SK-N-SH (cell line): ENCODE measurements at places on chromosomes 12 and 14. TPM values are rescaled to one million over a fixed set of nuclear protein-coding genes. Genes with fewer than 3 reads are reported as not detected.

GRCh38 chr14:101207041-101207440 lies 303.5 kb upstream of the RTL1 start:
- H3K36me3 ChIP-seq: no peaks in the 10 kb centered on the region
- no peak for DNase-seq
- H3K4me1 ChIP-seq: no peaks in the 10 kb centered on the region
- H3K4me3 ChIP-seq: no peak overlapping the region
- H3K27me3 ChIP-seq: no peaks in the 10 kb centered on the region

DNA sequence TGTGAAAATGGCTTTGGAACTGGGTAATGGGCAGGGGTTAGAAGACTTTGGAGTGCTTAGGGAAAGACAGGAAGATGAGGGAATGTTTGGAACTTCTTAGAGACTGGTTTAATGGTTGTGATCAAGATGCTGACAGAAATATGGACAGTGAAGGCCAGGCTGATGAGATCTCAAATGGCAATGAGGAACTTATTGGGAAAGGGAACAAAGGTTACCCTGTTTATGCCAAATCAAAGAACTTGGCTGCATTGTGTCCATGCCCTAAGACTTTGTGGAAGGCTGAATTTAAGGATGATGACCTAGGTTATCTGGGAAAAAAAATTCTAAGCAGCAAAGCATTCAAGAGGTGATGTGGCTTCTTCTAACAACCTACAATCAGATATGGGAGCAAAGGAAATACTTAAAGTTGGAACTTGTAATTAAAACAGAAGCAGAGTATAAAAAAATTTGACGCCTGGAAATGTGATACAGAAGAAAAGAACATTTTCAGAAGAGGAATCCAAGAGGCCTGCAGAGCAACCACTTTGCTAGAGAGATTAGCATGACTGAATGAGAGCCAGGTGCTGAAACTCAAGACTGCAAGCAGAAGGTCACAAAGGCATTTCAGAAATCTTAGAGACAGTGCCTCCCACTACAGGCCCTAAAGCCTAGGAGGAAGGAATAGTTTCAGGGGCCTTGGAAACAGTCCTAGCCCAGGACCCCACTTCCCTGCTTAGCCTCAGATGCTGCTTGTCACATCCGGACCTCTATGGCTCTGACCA lies 65.6 kb upstream of the FLRT2 start:
- H3K27ac ChIP-seq: no peak overlapping the region
- H3K36me3 ChIP-seq: no peaks in the 10 kb centered on the region
- H3K4me1 ChIP-seq: no peaks in the 10 kb centered on the region

- H3K4me3 ChIP-seq: no peak overlapping the region
- no peaks in the 10 kb centered on the region for H3K4me1 ChIP-seq
- H3K27me3 ChIP-seq: no peaks in the 10 kb centered on the region
- H3K36me3 ChIP-seq: no peaks in the 10 kb centered on the region
- no peak overlapping the region for H3K27ac ChIP-seq
These were observed 782.5 kb downstream of the TMEM121 start for GRCh38 chr14:106308839-106309389.

- no peaks in the 10 kb centered on the region for H3K36me3 ChIP-seq
- H3K27me3 ChIP-seq: no peaks in the 10 kb centered on the region
- H3K4me1 ChIP-seq: peaks cover 3% of the 10 kb centered on the region; the same call in 1 of the 2 replicates
- H3K27ac ChIP-seq: no peak overlapping the region
- no peak overlapping the region for H3K4me3 ChIP-seq
These were observed 89.2 kb downstream of the FOXN3 start for GRCh38 chr14:89327771-89328212.

The GALNT6 gene
- 0.47 and 0.74 TPM in 2 replicates for polyA plus RNA-seq

DNA sequence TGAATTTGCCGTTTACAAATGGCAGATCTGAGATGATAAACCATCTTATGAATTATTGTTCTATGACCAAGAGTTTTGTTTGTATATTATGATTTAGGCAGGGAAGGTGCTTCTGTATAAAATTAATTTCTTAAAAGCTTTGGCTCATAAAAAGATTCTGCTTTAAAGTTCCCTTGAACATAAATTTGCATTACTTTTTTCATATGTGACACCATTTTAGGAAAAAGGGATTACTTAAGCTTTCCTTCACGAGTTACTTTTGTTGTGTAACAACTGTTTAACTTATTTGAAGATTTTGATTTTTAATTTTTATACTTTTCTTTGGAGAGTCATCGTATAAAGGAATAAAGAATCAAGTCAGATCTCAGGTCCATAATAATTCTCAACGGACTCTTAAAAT lies 3.3 kb downstream of the ETNK1 start:
- DNase-seq: no peak
- peak overlapping the region; percentile 99; the same call in 1 of the 2 replicates for H3K4me3 ChIP-seq
- H3K36me3 ChIP-seq: peaks cover 3% of the 10 kb centered on the region; the same call in 1 of the 2 replicates
- no peaks in the 10 kb centered on the region for H3K27me3 ChIP-seq

GRCh38 chr14:92647797-92648279 lies 100.6 kb downstream of the LGMN start:
- DNase-seq: no peak
- H3K36me3 ChIP-seq: peaks cover 5% of the 10 kb centered on the region; the same call in 1 of the 2 replicates
- no peak overlapping the region for H3K4me3 ChIP-seq
- peaks cover 3% of the 10 kb centered on the region; the same call in 1 of the 2 replicates for H3K4me1 ChIP-seq
- peak overlapping the region; percentile 18; the same call in 1 of the 2 replicates for H3K27ac ChIP-seq

- peaks cover 4% of the 10 kb centered on the region; the same call in 1 of the 2 replicates for H3K4me1 ChIP-seq
- no peak overlapping the region for H3K4me3 ChIP-seq
- H3K27ac ChIP-seq: no peak overlapping the region
- no peak for DNase-seq
- H3K36me3 ChIP-seq: no peaks in the 10 kb centered on the region
- H3K27me3 ChIP-seq: no peaks in the 10 kb centered on the region
These were observed 54.9 kb upstream of the TMX1 start for GRCh38 chr14:51185180-51185579.

- no peaks in the 10 kb centered on the region for H3K36me3 ChIP-seq
- H3K4me3 ChIP-seq: no peak overlapping the region
- H3K27me3 ChIP-seq: no peaks in the 10 kb centered on the region
- H3K27ac ChIP-seq: no peak overlapping the region
- H3K4me1 ChIP-seq: no peaks in the 10 kb centered on the region
- no peak for DNase-seq
These were observed 16.5 kb downstream of the PRKCH start for GRCh38 chr14:61337893-61338292.

DNA sequence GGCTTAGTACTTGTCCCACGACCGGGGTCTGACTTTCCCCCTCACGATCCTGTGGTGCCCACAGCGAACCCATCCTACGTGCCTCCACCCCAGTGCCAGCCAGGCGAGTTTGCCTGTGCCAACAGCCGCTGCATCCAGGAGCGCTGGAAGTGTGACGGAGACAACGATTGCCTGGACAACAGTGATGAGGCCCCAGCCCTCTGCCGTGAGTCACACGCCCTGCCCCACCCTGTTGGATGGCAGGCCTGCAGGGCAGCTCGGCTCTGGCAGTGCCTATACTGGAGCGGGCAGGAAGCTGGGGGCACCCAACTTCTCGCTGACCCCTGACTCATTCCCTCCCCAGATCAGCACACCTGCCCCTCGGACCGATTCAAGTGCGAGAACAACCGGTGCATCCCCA lies 18.3 kb upstream of the LRP1-AS start:
- H3K27me3 ChIP-seq: no peaks in the 10 kb centered on the region
- H3K27ac ChIP-seq: no peak overlapping the region
- H3K4me1 ChIP-seq: no peaks in the 10 kb centered on the region
- no peak overlapping the region for H3K4me3 ChIP-seq

The COPZ1 gene
- polyA plus RNA-seq: 111 and 156 TPM in 2 replicates

DNA sequence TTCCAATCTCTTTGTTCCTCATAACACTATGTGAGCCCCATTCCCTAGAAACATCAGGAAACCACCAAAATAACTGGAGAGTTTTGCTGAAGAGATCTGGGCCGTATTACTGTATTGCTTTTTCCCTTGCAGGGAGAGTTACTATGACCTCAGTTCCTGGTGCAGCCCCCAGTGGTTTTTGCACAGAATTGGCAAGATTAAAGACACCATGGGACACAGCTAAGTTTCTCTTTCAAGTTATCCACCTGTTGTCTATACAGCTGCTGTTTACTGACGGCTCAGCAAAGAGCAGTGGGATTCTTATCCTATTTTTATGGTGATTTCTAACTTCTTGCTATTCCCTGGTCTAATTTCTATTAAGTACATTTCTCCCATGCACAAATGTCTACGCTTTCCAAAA lies 77.1 kb upstream of the SLC35F4 start:
- no peak overlapping the region for H3K4me3 ChIP-seq
- no peak for DNase-seq
- H3K27me3 ChIP-seq: no peaks in the 10 kb centered on the region; the same call in 1 of the 2 replicates
- peaks cover 12% of the 10 kb centered on the region; the same call in 1 of the 2 replicates for H3K4me1 ChIP-seq
- no peaks in the 10 kb centered on the region for H3K36me3 ChIP-seq
- H3K27ac ChIP-seq: no peak overlapping the region

- no peaks in the 10 kb centered on the region for H3K4me1 ChIP-seq
- H3K4me3 ChIP-seq: no peak overlapping the region
- 0 out of 2 replicates have a peak, but pooled peaks cover under 1% of the 10 kb centered on the region for H3K27me3 ChIP-seq
- DNase-seq: no peak
- H3K36me3 ChIP-seq: no peaks in the 10 kb centered on the region
These were observed 62.8 kb upstream of the FAM222A start for GRCh38 chr12:109650808-109651207.
